SJSA1 (cell line): ENCODE measurements at places on chromosomes 1 and 21.
A peak's percentile ranks its signal among the peaks of the same experiment; 100 is the strongest.

DNA sequence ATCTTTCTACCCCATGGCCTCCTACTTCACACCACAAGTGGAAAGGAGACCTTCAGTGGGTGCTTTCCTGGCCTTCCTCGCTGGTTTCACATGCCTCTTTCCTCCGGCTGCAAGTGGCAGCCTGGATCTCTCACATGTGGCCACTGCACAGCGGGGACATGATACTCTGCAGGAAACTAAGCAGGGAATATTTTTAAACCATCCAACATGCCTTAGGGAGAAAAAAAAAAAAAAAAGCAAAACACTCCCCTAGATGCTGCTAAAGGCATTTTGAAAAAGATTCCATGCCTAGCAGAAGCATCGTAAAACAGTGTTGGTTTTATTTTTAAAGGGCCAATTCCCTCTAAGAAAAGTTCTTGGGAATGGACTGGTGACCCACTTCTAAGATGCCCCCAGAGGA lies 12.2 kb upstream of the GJA5 start:
- DNase-seq, result no peak

- peak; percentile 68 for DNase-seq
Observed at GRCh38 chr1:2556277-2556677, at the start of gene TNFRSF14. TSS of gene TNFRSF14 (plus strand) at chr1:2556371. CDS start at chr1:2556665, 294 bp downstream.

GRCh38 chr21:36320421-36321324 lies 676 bp downstream of the MORC3 start:
- peak; percentile 79 for DNase-seq

GRCh38 chr1:2583871-2584351 lies 2.7 kb upstream of the PRXL2B start:
- DNase-seq, result no peak

- DNase-seq, result no peak
Observed at GRCh38 chr1:198601936-198602889, 36.6 kb upstream of the PTPRC start.

DNA sequence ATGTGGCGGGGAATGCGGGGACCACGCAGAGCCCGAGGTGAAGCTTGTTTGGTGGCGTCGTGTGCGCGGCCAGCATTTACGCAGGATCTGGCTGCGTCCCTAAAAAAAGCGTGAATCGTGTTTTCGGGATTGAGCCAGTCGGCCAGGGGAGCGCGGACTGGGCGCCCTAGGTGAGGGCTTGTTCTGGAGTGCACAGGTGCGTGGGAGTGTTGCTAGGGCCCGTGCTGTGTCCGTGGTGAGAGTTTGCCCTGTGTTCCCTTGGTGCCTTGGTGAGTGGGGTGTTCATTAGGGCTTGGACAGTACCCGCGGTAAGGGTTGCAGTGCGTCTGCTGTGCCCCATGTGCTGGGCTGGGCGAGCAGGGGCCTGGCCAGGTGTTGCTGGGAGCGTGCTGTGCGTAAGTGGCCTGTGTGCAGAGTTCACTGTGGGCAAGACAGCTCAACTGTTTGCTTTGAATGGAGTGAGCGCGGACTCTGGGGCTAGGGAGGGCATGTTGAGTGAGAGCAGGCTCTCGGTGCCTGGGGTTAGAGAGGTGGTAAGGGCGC lies 673 bp downstream of the CD46 start:
- no peak for DNase-seq

DNA sequence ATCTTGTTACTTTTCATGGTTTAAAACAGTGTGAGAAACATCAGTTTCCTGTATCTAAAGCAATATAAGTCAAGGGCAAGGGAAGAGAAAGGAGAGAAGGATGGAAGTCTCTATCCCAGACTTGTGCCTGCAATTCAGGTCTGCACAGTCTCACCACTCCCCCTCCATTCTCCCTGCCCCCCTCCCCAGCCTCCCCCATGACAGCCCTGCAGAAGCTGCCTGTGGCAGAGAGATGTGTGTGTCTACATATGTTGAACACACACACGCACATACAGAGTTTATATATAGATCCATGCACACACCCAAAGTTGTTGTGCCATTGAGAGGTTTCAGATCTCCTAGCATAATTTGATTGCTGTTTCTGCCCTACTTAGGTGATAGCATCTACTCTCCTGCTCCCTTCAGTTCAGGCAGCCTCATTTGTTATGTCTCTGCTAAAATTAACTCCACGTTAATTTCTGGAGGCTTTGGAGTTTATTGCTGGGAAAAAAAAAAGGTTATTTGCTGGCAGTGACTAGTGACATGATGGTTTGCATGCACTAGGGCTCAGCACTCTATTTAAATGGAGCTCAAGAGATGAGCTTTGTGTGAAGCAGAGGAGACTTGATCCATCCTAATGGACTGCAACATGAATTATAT lies 124.9 kb upstream of the SMYD2 start:
- no peak for DNase-seq

DNA sequence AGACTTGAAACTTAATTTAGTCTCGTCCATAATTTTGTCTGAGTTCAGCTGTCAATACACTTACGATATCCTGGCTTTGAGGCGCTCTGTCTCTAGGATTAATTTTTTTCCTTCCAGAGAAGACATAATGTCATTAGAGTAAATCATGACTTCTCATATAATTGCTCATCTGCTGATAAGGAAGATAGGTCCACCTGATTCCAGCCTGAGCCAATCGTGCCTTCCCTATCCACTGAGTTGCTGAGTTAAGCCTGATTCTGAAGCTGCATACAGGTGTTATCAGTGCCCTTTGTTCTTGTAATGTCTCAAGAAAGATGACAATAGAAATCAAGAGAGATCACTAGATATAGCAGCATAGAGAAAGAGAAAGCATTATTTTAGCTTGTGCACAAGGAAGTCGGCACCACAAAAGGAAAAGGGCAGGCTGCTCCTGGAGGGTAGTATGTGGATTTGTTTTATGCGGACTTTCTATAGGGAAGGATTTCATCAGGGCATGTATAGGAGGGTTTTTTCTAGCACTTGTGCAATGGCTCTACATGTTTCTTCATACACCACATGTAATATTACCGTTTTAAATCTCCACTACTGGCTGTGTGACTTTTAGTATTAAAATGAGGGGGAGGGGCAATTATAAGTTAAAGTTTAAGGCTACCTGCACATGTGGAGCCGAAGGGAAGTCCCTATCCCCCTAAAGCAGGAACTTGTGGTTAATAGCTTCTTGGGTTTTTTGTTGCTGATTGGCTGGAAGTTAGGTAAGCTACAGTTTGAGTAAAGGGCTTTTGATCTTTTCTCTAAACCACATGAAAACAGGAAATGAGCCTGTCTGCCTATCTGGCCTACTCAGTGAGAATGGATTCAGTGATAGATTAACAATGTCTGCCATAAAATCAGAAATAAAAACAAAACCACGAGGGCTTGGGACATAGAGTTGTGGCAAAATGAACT lies 133.4 kb downstream of the PLPPR5 start:
- DNase-seq, result no peak

- DNase-seq, result no peak
Observed at GRCh38 chr1:13764588-13765332, 64.8 kb downstream of the PRDM2 start.

DNA sequence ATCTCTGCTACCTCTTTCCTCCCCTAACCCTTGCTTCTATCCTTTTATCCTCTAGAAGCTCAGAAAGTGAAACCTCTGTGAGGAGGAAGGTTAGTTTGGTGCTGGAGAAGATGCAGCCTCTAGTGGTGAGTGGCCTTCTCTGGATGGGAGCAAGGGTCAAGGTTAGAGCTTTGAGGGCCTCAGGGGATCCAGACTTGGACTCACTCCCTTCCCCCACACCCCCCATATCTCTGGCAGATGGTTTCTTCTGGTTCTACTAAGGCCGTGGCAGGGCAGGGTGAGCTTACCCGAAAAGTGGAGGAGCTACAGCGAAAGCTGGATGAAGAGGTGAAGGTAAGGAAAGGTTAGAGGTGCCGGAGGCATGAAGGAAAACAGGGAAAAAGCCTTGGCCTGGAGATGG lies 9.2 kb downstream of the CGN start:
- DNase-seq, result no peak

DNA sequence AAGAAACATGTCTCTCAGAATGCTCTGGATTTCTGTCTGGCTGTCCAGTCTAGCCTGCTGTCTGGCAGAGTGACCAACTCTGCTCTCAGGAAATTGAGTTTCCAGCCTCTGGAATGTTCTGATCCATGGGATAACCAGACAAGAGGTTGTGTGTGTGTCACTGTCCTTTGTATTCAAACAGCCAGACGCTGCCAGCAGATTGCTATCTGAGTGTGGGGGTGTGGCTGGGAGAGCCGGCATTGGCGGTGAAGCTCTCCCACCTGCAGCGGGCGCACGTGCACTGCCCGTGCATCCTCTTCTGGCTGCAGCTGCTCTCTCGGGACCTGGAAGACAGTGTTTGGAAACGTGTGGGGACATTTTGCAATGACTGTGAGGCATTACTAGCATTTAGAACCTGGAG lies 26.1 kb downstream of the PKP1 start:
- no peak for DNase-seq

DNA sequence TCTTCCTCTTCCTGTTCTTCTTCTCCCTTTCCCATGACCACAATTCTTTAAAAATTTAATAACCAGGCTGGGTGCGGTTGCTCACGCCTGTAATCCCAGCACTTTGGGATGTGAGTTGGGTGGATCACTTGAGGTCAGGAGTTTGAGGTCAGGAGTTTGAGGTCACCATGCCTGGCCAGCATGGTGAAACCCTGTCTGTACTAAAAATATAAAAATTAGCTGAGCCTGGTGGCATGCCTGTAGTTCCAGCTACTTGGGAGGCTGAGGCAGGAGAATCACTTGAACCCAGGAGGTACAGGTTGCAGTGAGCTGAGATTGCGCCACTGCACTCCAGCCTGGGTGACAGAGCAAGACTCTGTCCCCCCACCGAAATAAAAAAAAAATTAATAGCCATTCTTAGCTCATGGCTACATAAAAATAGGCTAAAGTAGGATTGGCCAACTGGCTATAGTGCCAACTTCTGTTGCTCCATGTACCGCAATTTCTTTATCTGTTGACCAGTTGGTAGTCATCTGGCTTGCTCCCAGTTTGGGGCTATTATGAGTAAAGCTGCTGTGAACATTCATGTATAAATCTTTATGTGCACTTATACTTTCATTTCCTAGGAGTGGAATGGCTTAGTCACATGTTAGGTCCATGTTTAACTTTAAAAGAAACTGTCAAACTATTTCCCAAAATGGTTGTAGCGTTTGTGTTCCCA lies 136.3 kb downstream of the PEX14 start:
- DNase-seq, result no peak

DNA sequence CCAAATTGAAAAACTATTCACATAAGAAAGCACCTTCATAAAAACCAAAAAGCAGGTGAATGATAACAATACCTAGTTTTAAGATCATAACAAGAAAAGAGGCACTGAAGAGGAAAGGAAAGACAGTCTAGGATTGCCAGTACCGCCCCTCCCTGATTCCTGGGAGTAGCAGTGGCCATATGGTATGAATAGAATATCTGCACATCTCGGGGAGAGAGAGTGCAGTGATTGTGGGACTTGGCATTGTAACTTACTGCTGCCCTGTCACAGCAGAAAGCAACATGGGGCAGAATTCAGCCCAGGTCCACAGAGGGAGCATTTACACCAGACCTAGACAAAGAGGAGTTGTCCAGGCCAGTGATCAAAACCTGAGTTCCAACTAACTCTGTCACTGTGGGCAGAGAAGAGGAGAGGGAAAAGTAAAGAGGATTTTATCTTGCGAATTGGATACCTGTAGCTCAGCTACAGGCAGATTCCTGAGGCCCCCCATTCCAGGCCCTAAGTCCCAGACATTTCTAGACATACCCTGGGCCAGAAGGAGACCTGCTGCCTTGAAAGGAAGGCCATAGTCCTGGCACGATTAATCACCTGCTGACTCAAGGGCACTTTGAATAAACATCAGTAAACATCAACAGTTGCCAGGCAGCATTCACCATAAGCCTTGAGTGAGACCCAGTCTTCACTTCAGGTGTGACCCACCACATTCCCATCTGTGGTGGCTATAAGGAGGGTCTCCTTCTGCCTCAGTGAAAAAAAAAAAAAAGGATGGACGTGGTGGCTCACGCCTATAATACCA lies 397.5 kb downstream of the TGFB2 start:
- DNase-seq, result no peak

DNA sequence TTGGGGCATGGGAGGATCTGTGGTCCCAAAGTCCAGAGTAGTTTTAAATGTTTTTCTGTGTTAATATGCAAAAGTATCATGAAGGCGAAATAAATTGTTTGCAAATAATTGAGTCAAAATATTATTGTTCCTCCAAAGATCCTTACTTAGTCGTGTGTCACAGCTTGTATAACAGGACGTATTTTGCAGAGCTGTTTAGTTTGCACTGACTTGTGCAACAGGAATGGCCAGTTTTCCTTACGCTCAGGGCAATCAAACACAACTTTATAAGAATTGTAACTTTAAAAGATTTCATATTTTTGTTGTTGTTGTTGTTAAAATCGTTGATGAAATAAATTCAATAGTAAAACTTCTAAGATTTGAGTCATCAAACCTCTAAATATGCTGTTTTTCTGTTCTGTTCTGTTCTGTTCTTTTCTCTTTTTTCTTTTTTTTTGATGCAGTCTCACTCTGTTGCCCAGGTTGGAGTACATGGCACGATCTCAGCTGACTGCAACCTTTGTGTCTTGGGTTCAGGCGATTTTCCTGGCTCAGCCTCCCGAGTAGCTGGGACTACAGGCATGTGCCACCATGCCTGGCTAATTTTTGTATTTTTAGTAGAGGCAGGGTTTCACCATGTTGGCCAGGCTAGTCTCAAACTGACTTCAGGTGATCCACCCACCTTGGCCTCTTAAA lies 60.6 kb downstream of the UCK2 start:
- no peak for DNase-seq

DNA sequence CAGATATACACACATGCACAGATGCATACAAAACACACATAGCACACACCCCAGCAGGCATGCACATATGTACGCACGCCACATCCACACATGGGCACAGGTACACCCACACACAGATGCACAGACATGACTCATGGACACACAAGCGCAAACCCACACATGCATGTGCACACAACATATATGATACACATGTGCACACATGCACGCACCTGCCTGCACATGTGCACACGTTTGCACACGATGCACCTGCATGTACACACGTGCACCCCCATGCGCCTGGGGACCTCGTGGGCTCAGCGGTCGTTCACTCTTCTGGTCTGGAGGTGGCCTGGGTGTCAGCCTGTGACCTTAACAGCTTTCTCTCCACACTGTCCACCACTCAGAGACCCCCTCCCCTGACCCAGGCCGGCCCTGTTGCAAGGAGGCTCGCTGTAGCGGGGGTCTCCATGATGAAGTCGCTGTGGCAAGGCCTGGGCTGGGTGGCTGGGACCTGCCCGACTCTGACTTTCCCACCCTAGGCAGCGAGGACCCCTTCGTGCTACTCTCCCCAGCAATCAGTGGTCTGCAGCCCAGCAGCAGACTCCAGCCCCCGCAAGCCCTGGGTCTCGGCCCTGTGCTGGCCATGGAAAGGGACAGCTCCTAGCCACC lies 92.1 kb upstream of the TTC34 start:
- DNase-seq, result no peak
